ENCODE measurements at places on chromosomes 6 and 20.

DNA sequence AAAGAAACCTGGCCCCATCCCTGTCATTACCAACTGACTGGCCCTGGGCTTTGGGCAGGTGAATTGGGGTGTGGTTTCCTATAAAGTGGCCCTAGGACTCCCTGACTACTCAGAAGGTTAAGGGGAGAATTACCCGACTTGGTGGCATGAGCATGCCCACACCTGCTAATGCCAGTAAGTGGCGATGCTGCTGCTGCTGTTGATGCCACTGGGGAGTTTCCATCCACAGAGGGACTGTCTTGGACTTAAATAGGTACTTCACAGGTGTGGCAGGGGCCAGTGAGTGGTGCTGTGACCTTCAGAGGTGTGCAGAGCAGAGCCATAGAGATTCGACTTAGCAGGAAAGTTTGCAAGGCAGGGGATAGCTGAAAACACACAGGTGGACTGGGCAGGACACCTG, 32.6 kb upstream of the MDFI start:
- DNase-seq: no peak

DNA sequence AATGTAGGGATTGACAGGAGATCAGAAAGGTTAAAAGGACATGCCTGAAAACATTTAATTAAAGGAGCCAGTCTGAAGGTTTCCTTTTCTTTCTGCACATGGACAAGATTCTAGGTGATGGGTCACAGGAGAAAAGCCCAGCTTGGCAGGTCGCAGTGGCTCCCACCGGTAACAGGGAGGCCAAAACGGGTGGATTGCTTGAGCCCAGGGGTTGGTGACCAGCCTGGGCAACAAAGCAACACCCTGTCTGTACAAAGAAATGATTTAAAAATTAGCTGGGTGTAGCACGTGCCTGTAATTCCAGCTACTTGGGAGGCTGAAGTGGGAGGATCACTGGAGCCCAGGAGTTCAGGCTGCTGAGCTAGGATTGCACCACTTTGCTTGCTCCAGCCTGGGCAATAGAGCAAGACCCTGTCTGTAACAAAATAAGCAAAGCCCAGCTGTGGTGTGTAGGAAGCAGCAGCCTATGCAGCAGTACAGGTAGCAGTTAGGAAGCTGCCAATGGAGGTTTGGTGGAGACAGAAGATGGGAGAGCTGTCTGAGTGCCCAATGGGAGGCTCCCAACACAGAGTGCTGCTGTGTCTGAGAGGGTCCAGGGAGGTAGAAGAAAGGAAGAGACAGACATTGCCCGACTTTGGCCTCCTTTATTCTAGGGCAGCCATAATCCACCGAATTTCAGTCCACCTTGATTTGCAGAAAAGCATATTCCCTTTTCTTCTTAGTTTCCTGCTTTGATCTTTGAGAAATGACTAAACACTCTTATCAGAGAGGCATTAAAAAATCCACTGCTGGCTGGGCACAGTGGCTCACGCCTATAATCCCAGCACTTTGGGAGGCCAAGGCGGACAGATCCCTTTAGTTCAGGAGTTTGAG, 7.1 kb upstream of the AP5S1 start:
- DNase-seq: no peak

DNA sequence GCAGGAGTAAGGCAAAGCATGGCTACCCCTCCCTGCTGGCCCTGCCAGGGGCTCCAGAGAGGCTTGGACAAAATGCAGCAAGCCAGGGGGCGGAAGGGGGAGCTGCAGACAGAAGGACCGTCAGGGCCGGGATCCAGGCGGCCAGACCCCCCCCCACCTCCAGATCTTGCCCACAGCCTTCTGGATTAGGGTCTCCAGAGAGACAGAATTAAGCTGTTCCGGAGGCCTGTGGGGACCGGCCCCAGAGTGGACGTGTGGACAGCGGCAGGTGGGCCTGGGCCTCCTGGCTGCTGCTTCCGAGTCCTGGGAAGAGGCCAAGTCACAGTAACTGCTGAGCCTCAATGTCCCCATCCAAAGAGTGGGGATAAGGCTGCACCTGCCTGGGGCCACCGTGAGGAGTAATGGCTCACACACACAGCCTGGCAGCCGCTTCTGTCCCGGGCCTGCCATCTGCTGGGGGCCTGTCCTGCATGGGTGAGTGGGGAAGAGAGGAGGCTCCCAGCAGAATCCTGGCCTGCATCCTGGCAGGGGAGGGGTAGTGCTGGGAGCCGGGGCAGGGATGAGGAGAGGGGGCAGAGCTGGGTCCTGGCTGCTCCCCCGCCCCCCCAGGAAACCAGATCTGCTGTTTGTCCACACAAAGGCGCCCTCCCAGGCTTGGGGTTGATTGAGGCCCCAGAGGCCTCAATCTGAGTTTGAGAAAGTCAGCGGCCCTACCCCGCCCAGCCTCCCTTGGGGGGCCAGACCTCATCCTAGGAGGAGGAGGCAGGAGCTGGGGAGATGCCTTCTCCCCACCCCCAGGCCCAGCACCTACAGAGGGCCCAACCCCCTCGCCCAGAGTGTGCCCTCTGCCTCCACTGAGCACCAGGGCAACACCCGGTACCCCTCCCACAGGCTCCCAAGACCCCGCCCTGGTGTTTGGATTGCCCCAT, 3.9 kb downstream of the LAMA5 start:
- peak; percentile 51 for DNase-seq

DNA sequence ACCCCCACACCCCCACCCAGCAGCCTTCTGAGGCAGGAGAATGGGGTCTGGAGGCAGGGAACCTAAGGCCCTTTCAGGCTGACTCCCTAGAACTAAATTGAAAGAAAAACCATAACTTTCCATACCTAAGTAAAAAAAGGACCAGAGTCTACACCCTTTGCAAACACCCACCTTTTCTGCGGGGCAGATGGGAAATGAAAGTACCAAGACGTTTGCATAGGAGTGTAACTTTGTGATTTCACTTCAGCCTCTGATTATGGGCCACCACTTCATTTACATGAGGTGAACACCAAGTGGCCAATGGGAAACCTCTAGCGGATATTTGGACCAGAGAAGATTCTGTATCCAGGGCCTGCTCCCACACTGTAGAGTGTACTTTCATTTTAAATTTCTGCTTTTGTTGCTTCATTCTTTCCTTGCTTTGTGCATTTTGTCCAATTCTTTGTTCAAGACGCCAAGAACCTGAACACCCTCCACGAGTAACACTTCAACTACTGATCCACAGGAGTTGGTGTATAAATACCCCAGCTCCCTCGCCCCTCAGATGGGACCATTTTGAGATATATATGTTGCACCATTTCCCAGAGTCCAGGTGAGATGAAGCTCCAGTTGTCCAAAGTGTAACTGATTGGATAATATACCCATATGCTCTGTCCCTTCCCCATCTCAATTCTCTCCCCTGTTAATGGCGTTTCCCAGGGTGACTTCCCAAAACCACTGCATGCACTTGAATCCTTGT, 18.9 kb upstream of the SRSF6 start:
- no peak for DNase-seq

DNA sequence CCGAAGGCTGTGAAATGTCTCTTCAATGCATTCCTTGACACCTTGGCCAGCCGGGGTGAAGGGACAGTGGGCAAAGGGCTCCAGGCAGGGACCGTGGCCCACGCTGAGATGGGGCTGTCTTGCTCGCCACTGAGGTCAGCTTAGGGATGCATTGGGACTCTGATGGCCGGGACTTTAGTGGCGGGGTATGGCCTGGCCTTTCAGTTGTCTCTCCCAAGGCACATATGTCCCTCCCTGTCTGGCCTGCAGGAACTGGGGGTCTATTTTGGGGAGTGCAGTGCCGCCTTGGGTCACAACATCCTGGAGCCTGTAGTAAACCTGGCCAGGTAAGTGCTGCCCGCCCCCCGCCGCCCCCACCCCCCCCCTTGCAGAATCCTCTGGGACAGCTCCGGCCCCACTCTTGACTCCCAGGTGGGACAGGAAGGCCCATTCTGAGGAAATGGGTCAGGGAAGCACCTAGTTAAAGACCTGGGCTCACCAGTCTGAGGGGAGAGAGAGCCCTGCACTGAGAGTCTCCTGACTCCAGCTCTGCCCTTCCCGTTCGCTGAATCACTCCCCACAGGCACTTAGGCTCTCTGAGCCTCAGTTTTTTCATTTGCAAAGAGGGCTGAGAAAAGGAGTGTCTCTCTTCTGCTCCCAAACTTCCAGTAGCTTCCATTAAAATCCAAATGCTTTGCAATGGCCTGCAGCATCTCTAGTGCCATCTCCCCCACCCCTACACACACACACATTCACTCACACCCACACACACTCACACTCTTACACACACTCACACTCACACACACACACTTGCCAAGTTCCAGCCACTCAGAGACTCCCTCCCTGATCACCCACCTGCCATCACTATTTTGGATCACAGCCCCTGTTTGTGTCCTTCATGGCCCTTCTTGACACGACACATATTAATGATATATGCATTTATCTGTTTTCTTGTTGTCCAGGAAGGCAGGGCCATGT, 33.1 kb downstream of the RAB44 start:
- no peak for DNase-seq

DNA sequence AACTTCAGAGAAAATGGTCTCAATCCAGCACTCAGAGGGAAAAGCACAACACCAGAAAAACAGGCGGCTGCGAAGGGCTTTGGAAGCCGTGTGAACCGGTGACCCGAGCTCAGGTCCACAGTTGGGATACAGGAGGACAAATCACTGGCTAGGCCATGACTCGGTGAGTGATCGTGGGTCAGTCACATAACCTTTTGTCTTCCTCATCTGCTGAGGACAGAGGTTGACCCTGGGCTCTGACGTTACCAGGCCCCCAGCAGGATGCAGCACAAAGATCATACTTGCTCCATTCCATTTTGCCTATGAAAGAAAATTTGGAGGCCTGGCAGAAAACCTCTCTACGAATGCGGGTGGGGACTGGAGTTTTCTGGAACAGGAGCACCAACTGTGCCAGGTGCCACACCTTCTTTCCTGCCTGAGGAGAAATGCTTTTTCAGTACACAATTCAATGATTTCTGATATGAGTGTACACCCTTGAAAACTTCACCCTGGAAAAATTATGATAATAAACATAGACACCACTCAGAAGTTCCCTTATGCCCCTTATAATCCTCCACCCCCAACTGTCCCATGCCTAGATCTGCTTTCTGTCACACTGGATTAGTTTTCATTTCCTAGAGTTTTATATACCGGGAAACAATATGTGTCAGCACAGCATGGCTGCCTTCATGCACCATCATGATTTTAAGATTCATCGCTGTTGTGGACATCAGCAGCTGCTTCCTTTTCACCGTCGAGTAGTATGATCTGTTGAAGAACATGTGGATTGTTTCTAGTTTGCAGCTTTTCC, 85.3 kb upstream of the RALGAPA2 start:
- DNase-seq: no peak

- no peak for DNase-seq
Observed at GRCh38 chr6:63572747-63573075, 431 bp downstream of the LOC128125822 start.

DNA sequence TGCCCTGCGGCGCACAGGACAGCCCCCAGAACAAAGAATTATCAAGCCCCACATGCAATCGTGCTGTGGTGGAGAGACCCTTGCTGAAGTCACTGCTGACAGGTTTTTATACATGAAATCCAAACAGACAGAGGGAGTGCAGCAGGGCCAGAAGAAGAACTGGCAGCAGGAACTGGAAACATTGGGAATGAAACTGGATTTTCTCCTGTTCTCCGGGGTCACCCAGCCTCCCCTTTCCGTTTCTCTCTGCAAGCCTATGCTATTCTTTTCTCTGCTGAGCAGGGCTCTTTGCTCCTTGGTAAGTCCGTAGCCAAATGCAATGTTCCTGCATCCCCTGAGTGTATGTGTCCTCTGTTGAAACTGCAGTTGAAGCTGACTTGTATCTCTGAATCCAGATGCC, 63.5 kb upstream of the QKI start:
- no peak for DNase-seq

DNA sequence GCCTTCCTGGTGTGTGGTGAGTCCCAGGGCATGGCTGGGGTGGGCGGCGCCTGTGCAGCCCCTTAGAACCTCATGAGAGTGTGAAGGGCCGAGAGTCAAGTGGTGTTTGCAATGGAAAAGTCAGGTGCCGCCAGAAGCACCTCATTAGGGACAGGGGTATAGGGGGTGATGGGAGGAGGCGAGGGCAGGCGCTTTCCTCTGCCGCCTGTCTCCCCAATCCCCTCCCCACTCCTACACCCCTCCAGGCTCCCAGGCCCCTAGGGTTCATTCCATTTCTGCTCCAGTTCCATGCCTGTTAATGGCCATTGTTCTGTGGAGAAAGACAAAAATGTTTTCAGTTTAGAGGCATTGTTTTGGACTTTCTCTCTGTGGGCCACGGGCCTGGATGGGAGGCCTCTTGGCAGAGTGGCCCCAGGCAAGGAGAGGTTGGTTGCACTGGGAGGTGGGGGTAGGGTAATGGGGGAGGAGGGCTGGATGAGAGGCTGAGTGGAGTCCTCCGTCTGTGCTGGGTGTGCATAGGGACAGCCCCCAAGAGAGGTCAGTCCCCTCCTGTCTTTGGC, 21.4 kb upstream of the SCUBE3 start:
- DNase-seq: no peak

GRCh38 chr6:44722736-44723135, 335.2 kb downstream of the CDC5L start:
- DNase-seq: no peak

GRCh38 chr6:137282254-137282653, 63.1 kb upstream of the IFNGR1 start:
- DNase-seq: no peak

DNA sequence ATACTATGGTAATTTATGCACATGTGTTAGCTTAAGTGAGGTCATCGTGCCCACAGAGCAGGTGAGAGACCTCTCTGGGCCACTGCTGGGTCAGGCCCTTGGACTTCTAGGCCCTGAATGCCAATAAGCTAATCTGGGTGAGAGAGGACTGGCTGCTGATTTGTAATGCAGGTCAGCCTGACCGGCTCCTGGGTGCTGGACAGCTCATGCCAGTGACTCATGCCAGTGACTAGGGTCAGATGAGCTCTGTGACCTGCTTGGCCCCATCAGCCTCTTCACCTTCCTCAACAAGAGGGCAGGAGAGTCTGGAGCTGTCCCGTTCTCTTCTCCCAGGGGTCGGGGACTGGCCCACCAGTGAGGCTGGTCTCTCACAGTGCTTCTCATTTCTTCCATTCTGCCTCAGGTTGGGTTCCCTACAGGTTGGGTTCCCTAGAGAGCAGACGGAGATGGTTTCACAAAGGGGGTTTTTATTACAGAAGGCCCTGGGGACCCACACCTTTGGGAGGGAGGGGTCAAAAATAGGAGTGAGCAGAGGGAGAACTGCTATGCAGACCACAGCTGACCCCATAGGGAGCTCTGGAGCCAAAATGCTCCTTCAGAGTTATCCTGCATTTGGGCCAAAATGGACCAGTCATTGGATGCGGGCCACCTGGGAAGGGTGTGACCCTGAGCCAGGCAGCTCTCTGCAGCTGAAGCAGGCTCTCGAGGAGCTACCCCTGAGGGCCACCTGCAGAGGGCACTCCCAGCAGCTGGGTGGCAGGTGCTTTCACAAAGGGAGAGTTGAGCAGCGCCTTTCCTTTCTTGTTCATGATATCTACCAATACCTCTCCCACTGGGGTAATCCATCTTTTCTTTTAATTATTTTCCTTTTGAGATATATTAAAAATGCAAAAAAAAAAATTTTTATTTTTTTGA, 2.2 kb upstream of the OXT start:
- no peak for DNase-seq

Data from Daoy (cell line).